ENCODE measurements at places on chromosomes 7 and 10. TPM values are rescaled to one million over a fixed set of nuclear protein-coding genes. Genes with fewer than 3 reads are reported as not detected.

DNA sequence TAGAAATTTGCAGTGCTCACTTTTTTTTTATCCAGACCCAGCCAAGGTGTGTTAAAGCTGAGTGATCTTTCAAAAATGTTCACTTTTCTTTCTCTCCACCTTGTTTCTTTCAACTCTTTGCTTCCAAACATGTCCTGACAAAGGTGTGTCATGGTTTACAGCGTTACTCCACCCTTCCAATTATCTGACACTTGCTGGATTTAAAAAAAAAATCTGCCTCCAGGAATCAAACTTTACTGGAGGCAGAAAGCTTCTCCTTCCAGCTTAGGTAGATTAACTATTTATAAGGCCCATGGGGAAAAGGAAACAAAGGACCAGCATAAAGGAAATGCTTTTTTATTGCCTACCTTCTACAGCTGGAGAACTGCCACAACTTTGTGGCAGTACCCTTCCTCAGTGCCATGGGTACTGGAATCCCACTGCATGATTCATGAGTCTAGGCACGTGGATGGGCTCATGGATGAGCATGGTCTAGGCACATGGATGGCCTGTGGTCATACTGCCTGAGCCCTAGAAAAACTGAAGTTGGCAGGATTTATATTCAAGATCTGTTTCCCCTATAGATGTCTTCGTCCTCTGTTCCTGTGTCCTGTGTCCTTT lies at the start of gene COL17A1:
COL17A1 (minus strand) TSS at position 80 of the 600 bp plus-strand sequence. CDS start 5,207 bp downstream, outside the sequence.
- no peak within 1 kb of the TSS for H3K4me3 ChIP-seq
- peaks cover 7% of the 10 kb centered on the region for H3K4me1 ChIP-seq
- H3K36me3 ChIP-seq: no peaks in the 10 kb centered on the region
- no peak within 1 kb of the TSS for H3K27ac ChIP-seq

DNA sequence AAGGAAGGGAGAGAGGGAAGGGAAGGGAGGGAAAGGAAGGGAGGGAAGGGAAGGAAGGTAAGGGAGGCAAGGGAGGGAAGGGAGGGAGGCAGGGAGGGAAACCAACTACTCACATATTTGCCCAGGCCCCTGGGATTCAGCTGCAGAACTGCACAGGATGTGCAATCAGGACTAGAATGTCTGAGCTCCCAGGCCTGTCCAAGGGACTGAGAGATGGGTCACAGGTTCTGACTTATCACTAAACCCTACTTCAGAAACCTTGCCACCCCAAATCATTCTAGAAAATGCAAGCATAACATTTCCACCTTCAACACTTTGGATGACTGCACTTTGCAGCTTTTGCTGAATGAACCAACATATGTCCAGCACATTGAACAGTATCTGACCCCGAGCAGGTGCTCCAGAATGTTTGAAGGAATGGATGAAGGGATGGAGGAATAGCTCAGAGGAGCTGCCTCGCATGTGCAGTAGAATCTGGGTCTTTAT lies 245.3 kb downstream of the KCNMA1 start:
- H3K36me3 ChIP-seq: no peaks in the 10 kb centered on the region
- no peak for DNase-seq
- no peak overlapping the region for H3K27ac ChIP-seq
- H3K4me1 ChIP-seq: no peaks in the 10 kb centered on the region
- peaks cover 5% of the 10 kb centered on the region for H3K27me3 ChIP-seq

DNA sequence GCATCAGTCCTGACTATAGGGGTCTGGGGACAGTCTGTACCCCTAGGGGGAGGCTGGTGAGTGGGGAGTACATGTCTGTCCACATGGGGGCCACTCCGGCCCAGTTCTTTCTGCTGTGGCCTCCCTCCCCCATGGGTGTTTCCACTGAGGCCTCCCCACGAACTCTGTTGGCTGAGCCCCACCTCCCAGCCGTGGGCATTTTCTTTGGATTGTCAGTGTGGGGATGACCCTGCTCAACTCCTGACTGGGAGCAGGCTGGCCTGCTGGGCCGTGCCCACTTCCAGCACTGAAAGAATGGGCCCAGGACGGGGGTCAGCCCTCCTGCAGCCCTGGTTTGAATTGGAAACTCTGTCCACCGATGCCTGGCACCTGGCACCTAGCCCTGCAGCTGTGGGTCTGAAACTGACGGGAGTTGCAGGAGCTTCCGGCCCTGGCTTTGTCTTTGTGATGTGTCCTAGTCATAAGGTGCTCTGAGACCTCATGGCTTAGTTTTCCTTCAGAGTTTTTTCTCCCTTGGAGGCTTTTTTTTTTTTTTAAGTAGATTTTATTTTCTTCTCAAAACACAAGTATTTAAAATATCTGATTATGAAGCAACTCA lies 46.5 kb downstream of the LHPP start:
- H3K27me3 ChIP-seq: no peaks in the 10 kb centered on the region
- H3K27ac ChIP-seq: no peak overlapping the region
- no peak overlapping the region for H3K4me3 ChIP-seq
- H3K36me3 ChIP-seq: no peaks in the 10 kb centered on the region
- DNase-seq: no peak

DNA sequence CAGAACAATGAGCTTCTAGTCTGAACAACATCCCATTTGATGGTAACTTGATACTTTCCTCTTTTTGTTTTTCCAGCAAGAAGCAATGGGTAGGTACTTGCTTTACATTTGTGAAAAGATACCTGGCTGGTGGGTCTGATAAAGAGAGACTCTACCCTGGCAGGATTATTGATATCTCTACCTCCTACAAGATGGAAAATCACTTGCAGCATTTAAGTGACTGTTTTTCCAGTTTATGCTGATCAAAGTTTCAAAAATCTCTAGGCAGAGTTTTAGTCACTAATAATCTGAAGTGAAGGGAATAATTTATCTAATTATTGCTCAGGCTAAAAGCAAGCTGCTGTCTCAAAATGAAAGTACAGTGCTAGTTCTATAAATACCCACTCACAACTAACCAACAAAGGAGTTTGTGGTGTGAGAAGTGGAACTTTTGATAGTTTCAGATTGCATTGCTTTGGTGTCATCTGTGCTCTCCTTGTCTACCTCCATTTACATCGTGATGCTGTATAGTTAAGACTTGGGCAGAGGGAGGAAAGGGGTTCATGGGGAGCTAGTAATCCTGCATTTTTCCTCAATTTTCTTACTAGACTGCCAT lies 86.0 kb upstream of the ANKRD1 start:
- no peaks in the 10 kb centered on the region for H3K36me3 ChIP-seq
- H3K4me3 ChIP-seq: no peak overlapping the region
- no peak for DNase-seq
- H3K4me1 ChIP-seq: peaks cover 31% of the 10 kb centered on the region
- no peak overlapping the region for H3K27ac ChIP-seq

DNA sequence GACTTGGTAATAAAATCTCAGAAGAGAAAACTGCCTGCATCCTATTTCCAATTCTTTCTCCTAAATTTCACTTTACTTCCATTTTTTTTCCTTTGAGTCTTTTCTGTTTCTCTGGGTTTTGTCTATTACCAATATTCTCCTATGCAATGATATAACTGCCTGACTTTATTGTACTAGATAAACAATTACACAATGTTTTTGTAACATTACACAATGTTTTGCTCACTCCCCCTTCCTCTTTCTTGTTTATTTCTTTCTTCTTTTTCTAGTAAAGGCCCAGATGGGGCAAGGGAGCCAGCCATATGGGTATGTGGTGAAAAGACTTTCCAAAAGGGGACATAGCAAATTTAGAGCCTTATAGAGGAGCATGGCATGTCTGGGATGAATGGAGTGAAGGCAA lies 278.7 kb upstream of the PHYHIPL start:
- H3K4me3 ChIP-seq: no peak overlapping the region
- H3K27me3 ChIP-seq: peaks cover 3% of the 10 kb centered on the region
- no peaks in the 10 kb centered on the region for H3K4me1 ChIP-seq
- H3K27ac ChIP-seq: no peak overlapping the region

GRCh38 chr7:120924837-120925236 lies 25.7 kb upstream of the ING3 start:
- H3K36me3 ChIP-seq: no peaks in the 10 kb centered on the region
- no peak for DNase-seq
- H3K27me3 ChIP-seq: no peaks in the 10 kb centered on the region
- no peak overlapping the region for H3K27ac ChIP-seq

DNA sequence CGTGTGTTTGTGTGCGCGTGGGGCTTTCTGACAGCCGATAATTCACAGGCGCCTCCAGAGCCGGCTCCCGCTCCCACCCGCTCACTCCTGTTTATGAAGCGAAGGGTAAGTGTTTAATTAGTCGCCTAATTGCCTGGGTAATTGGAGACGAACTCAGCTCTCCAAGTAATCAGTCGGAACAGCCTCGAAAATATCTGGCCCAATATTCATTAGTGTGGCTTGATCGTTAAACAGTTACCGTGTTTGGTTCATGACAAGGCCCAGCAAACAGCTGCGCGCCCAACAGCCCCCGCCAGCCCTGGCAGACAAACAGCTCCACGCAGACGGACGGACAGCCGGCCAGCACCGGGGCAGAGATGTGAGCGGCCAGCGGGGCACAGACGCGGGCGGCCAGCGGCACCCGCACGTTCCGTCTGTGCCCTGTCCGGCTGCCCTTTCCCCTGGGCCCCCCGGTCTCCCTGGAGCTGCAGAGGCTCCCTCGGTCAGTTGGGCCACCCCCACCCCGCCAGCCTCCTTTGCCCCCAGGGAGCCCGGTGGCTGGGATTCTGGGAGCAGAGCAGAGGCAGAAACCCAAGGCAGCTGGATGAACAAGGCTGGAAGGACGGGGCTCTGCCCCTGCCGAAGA lies 98.2 kb downstream of the UNCX start:
- no peak overlapping the region for H3K27ac ChIP-seq
- no peaks in the 10 kb centered on the region for H3K4me1 ChIP-seq
- DNase-seq: no peak
- H3K4me3 ChIP-seq: no peak overlapping the region

DNA sequence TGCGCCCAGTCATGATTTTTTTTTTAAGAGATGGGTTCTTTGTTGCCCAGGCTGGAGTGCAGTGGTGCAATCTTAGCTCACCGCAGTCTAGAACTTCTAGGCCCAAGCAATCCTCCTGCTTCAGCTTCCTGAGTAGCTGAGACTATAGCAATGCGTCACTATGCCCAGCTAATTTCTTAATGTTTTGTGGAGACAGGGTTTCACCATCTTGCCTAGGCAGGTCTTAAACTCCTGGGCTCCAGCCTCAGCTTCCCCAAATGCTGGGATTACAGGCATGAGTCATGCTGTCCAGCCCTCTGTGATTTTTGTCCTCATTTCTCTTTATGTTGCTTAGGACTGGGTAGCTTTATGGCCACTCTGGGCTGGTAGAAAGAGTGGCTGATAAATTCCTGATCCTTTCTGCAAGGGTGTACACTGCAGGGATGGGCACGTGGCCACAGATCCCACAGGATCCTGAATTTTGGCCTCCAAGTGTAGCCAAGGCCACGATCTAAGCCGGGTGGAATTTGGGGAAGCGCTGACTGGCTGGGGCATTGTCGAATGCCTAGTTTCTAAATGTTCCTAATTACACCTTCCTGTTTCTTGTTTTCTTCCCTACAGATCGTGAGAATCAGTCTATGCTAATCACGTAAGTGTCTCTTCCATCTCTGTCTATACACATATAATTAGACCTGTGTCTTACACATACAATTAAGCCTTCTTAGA lies 24.1 kb upstream of the MYH16 start:
- no peaks in the 10 kb centered on the region for H3K4me1 ChIP-seq
- no peak overlapping the region for H3K4me3 ChIP-seq
- no peak overlapping the region for H3K27ac ChIP-seq

DNA sequence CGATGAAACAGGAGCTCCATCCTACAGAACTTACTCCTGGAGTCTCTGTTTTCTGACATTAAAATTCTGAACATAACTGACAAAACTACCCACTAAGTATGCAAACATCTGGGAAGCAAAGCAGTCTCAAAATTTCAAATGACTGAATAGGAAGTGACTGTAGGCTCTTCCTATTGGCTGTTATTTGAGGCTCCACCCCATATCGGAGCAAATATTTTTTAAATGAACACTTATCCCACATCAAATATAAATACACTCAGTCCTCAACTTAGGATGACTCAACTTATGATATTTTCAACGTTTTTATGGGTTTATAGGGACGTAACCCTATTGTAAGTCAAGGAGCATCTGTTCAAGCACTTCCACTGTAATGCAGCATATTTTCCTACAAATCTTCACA lies 8.8 kb downstream of the HSPA12A start:
- no peaks in the 10 kb centered on the region for H3K36me3 ChIP-seq
- H3K27me3 ChIP-seq: peaks cover 69% of the 10 kb centered on the region
- H3K4me3 ChIP-seq: no peak overlapping the region

DNA sequence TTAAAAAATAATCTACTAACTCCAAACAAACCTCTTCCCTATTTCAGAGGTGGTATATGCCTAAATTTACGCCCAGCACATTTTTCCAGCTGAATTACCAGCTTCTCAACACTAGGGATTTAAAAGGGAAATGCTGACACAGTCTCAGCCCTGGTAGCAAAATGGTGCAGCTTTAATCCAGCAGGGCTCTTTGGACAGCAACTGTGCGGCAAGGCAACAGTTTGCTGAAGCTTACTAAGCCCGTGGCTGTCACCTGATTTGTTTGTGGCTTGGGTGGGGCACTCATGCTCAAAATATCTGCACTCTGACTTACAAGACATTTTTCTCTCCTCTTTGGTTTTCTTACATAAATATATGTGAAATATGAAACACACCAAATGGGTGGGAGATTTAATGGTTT lies 206.7 kb downstream of the POU6F2 start:
- no peak for DNase-seq
- no peak overlapping the region for H3K27ac ChIP-seq

- H3K36me3 ChIP-seq: no peaks in the 10 kb centered on the region
- DNase-seq: no peak
- no peaks in the 10 kb centered on the region for H3K4me1 ChIP-seq
- no peaks in the 10 kb centered on the region for H3K27me3 ChIP-seq
Observed at GRCh38 chr7:74498996-74499834, 45.5 kb downstream of the GTF2IRD1 start.

DNA sequence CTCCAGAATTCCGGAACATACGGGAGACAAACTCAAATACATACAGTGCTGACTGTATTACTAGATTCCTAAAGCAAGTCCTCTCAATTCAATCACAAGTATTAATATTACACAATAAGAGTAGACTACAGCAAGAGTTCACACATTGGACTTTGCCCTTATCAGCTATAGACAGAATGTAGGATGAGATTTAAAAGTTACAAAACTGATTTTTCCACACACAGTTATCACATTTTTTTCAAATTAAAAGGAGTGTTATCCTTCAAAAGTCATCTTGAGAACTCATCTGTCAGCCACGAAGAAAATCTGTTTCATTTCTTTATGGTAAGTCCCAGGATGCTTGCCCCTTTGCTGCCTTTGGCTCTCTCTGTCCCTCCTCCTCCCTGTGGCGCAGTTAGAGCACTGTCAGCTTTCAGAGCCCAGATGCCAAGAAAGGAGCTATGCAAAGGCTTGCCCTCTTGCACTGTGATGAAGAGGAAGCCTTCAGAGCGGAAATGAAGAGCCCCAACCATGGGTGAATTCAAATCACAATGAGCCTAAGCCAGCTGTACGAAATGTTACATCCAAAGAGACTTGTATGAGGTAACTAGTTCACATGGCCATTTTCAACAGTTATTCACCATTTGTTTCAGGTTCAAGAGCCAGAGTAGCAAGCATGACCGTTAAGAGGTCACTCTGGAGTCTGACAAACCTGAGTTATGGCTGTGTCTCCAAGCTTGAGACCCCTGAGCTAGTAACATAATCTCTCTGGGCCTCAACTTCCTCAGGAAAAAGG lies 10.7 kb downstream of the NCOA4 start:
- peak overlapping the region; percentile 57 for H3K27ac ChIP-seq
- no peak overlapping the region for H3K4me3 ChIP-seq
- H3K4me1 ChIP-seq: peaks cover 70% of the 10 kb centered on the region

NEUROG3 gene
- total RNA-seq: not detected

SLC18A3 gene
- total RNA-seq: not detected

OPTN gene
- total RNA-seq: 43.8 TPM

GHRHR gene
- not detected for total RNA-seq

MCM7 gene
- total RNA-seq: 395 TPM

ANKRD61 gene
- total RNA-seq: not detected

LOXL4 gene
- total RNA-seq: not detected

Measured in activated naive CD4-positive, alpha-beta T cell treated with anti-CD3 and anti-CD28 coated beads for 36 hours (primary cell).